ENCODE measurements at places on chromosomes 11 and 22. TPM values are rescaled to one million over a fixed set of nuclear protein-coding genes. Genes with fewer than 3 reads are reported as not detected.

DNA sequence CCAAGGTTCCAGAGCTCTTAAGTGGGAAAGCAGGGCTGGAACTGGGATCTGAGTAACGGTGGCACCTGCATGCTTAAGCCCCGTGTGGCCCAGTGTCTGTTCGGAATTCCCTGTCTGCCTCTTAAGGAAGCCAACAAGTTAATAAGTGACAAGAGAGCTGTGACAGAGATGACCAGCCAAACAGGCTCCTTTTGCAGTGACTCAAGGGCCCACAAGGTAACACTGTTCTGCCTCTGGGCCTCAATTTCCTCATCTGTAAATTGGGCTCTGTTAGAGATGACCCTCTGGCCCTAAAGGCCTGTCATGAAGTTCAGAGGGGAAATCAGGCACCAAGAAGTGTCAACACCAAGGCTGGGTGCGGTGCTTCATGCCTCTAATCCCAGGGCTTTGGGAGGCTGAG is 18.6 kb downstream of the USH1C start:
- no peak for DNase-seq

GRCh38 chr11:129163714-129164164 is 28.4 kb downstream of the ARHGAP32 start:
- no peak for DNase-seq

DNA sequence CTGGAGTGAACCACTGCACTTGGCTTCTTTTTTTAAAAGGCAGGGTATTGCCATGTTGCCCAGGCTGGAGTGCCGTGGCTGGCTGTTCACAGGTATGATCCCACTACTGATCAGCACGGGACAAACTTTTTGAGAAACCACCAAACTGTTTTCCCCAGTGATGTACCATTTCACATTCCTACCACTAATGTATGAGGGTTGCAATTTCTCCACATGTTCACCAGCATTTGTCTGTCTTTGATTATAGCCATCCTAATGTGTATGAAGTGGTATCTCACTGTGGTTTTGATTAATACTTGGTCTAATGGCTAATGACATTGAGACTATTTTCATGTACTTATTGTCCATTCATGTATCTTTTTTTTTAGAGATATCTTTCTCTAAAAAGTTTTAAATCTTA is 41.5 kb upstream of the EP300 start:
- no peak for DNase-seq

DNA sequence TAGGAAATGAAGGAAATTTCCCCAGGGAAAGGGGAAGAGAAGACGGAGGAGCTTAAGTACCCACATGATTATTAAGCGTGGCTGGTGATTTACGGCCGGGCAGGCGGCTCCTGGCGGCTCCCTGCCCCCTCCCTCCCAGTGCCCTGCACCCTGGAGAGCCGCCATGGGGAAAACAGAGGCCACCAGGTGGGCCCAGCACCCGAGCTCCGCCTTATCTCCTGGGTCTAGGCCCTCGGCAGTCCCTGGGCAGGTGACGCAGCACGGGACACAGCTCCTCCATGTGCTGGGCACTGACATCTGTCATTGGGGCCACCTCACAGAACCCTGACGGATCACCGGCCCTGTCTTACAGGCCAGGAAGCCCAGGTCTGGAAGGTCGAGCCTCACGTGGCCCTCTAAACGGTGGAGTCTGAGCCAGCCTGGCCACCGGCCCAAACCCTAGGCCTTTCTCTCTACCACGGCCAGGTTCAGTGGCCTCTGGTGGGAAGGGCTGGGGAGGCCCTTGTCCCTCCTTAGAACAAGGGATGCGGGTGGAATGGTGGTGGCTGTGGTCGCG is 60.2 kb upstream of the PPARA start:
- DNase-seq = no peak

- DNase-seq = no peak
Observed at GRCh38 chr22:24485170-24485569, 10.0 kb upstream of the UPB1 start.

GRCh38 chr11:133718238-133718637 is 127.1 kb downstream of the SPATA19 start:
- DNase-seq = no peak

GRCh38 chr11:66443602-66444001 is 5.0 kb upstream of the MRPL11 start:
- DNase-seq = no peak

DNA sequence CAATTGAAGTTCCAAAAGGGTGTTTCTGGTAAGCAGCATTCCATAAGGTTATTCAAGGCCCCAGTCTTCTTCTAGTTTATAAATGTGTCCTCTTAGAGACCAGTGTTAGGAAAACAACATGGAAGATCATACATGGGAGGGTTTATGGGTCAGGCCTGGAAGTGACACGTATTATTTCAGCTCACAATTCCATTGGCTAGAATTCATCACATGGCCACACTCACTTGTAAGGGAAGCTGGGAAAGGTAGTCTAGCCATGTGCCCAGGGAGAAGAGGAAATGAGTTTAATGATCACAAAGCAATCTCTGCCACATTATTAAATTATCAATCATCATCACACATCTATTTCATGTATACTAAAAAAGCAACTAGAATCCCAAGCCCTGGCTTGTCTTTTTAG is 181.7 kb upstream of the TBCEL start:
- no peak for DNase-seq

DNA sequence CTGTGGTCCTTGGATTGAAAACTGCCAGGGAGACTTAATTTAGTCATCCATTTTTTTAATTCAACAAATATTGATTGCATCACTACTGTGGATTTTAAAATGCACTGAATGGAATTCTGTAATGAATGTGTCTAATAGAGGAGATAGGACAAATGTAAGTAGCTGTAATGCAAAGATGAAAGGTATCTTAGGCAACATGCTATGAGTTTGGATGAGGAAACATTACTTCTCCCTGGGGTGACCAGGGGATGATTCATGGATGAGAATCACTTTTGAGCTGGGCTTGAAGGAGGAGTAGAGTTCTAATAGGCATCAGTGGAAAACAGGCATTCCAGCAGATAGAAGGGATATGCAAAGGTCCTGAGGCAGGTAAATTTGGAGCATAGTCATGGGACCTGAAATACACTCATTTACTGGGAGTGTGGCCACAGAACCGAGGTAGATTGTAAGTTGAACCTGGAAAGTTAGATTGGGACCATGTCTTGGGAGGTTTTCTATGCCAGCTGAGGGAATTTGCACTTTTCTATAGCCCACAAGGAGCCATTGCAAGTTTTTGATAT is 43.4 kb downstream of the PKNOX2 start:
- no peak for DNase-seq

DNA sequence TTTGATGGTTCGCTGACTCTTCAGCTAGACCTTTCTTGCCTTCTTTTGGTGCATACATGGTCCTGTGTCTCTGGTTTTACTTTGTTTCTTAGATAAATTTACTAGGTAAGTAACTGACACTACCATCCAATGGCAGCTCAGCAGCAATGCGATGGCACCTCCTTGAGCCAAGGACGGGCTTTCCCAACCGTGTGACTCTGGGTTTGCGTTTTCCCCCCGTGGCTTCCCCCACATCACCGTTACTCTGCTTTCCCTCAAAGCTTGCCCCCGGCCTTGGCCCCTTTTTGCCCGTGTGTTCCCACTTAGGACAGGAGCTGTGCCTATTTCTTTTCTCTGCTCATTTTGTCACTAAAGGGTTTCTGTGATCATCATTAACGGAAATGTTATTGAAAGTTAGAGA is 41.5 kb downstream of the TBC1D22A start:
- no peak for DNase-seq

DNA sequence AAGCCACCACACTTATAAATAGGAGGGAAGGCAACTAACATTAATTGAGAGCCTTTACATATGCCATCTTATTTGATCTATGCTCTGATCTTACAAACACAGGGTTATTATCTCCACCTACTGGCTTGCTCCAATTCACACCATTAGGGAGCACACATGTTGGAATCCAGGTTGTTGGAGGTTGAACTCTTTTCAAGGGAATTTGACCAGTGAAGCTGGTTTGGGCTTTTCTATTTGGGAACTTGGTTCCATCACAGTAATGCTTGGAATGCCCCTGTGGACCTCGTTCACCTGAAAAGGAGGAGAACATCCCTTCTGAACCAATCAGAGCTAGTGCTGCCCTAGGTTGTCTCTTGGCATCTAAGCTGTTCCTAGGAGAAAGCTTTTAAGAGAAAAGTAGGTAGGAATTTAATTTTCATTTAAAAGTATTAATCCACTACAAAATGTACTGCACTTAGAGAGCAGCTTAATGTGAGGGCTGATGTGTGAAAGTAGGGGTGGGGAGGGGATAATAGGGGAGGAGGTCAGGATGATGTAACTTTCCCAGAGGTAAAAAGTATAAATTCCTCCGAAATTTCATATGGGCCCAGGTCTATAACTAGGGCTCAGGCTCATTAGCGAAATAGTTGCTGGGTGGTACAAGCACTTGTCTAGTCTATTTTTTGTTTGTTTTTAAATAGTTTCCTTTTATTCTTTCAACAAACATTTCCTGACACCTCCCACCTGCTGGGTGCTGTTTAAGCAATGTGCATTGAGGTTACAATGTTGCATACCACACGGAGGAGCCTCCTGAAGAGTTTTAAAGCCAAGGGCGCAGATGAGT is 7.6 kb upstream of the MICAL2 start:
- DNase-seq = no peak

DNA sequence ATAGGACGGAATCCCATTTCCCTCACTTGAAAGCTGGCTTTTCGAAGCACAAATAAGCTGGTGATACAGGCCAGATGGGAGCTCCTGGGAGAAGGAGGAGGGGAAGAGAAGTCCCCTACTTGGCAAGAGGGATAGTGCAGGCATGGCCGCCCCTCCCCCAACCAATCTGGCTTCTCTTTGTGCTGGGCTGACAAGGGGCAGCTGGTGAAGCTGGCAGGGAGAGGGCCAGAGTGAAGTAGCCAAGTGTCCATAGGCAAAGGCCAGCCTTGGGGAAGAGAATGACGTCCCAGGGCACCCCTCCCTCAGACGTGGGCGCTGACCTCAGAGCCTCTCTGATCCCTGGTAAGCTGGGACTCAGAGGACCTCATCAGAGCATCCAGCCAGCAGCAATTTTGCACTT is 78.7 kb upstream of the GRAMD1B start:
- no peak for DNase-seq

DNA sequence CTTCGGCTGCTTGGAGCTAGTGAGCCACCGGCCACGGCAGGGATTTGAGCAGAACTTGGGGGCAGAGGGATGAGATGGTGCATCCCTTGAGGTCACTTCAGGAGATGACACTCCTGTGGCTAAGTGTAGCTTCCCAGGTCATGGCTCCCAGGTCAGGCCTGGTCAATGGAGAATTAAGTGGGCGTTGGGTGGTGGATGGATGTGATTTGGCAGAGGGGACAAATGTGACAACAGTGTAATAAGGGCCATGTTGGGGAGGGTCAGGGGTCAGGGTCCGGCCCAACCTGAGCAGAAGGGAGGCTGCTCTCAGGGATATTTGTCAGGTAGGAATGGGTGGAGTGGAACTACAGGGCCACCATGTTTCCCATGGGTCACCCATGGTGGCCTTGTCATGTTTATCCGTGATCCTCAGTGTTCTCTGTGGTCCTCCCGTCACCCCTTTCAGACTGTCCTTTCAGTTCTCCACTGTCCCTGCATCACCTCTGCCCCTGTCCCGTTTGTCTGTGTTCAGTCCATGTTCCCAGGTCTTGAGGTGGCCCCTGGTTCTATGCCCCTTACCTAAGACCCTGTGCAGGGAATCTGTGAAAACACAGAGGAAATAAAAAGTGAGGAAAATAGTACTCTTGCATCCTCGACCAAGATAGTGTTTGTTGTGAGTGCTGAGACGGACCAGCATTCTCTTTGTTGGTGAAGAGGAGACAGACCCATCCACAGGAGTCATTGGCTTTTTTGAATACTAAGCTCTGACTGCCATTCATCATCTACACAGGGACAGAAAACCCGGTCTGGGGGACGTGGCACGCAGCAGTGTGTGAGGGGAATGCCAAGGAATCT is 6.1 kb downstream of the SLC25A1 start:
- DNase-seq = no peak

DNA sequence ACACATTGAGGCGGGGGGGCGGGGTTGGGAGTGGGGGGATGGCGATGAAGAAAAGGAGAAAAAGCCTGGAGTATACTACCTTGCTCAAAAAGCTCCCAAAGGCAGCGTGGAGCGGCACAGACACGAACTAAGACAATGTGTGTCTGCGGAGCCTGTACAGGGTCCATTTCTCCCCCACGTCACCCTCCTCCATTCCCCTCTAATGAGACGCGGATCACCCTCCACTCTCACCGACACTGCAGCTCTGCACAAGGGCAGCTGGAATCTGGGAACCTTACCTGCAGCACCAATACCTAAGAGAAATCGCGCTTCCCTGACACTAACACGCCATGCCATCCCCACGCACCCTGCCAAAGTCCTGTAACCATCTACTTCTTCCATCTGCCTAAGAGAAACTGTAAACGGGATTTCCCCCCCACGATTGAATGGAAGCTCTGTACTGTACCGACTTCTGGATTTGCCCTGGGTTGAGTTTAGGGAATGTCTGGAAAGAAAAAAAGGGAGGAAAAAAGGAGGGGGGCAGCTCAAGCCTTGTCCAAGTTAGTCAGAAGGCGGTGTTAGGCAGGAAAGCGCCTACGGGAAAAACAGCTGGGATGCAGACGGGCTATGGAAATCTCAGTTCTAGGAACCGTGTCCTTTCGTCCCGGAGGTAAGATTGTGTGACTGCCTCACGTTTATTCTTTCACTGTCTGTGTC is 125.7 kb upstream of the C11orf58 start:
- no peak for DNase-seq

GRCh38 chr11:39664023-39664422 is 1795.4 kb downstream of the LRRC4C start:
- no peak for DNase-seq

Gene CALCA
- not detected for total RNA-seq

Gene TSGA10IP
- total RNA-seq = not detected

Gene ABCG4
- 0.35 TPM for total RNA-seq

Gene MRGPRX4
- total RNA-seq = not detected

Gene PRG3
- total RNA-seq = not detected

Gene SLC5A4
- total RNA-seq = 0.66 TPM

Gene SUSD2
- total RNA-seq = 0.18 TPM

Gene DGAT2
- total RNA-seq = 0.49 TPM
